NCI-H1105 (cell line): ENCODE measurements at places on chromosomes 5 and 9.

GRCh38 chr5:83955916-83956315 lies 235.3 kb upstream of the HAPLN1 start:
- DNase-seq = no peak

GRCh38 chr9:131272212-131272611 lies 4.1 kb downstream of the FAM78A start:
- DNase-seq = no peak

GRCh38 chr9:72497447-72498046 lies 23.9 kb upstream of the TMC1 start:
- DNase-seq = no peak

DNA sequence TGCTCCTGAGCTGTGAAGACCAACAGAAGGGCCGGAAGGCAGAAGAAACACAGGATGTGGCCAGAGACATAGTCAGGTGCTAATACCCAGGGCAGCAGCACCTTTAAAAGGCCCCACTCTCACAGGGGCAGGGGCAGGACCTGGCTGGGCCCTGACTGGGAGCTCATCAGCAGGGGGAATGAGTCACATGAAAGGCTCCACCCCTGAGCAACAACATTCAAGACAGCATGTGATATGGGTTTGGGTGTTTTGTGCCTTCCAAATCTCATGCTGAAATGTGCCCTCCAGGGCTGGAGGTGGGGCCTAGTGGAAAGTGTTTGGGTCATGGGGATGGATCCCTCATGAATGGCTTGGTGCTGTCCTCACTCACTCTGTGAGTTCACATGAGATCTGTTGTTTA lies 181.7 kb downstream of the ERCC6L2 start:
- DNase-seq = no peak

- DNase-seq = no peak
Observed at GRCh38 chr5:180090769-180091546, 19.4 kb upstream of the RNF130 start.

- no peak for DNase-seq
Observed at GRCh38 chr9:133843250-133843649, 105.1 kb upstream of the SARDH start.

DNA sequence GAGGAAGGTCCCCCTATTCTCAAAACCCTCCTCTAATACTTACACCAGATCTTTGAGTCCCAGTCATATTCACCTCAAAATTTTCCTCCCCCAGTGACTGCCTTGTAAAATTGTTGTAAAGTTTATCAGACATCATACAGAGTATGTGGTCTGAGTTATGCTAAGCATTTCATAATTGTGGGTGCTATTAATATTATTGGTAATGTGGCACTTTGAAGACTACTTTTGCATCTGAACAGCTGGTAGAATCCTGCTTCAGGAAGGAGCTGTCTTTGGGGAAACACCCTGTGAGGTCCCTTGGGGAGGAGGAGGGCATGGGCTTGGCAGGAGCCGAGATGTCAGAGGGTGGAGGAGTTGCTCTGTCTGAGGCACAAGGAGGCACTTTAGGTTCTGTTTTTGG lies 164.9 kb upstream of the ZNF618 start:
- DNase-seq = no peak
